ENCODE measurements at places on chromosomes 16 and 17.

- DNase-seq: no peak
Observed at GRCh38 chr17:82394278-82394677, 22.7 kb downstream of the UTS2R start.

DNA sequence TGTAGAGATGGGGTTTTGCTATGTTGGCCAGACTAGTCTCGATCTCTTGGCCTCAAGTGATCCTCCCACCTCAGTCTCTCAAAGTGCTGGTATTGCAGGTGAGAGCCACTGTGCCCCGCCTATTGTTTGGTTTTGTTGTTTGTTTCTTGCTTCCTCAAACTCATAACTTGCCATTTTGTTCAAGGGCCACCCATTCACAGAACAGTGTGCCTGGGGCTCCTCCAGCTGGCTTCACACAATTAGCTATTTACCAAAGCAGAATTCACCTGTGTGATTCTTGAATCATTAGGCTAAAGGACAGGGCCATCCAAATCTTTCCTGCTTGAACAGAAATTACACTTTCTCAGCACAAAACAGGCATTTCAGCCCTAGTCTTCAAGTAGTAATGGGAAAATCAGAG, 7.2 kb downstream of the ABHD15 start:
- no peak for DNase-seq

DNA sequence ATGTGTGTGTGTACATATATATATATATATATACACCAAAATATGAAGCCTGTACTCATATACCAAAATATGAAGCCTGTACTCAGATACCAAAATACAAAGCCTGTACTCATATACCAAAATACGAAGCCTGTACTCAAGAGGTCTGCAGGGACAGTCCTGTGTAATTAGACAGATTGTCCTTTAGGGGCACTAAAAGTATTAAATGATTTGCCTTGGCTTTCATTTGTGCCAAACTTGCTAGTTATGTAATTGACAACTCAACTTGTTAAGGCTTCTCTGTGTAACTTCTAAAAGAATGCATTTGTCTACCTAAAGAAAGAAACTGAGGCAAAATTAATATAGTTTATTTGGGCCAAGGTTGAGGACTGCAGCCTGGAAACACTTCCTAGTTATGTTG, 30.8 kb upstream of the DHX40 start:
- DNase-seq: no peak

DNA sequence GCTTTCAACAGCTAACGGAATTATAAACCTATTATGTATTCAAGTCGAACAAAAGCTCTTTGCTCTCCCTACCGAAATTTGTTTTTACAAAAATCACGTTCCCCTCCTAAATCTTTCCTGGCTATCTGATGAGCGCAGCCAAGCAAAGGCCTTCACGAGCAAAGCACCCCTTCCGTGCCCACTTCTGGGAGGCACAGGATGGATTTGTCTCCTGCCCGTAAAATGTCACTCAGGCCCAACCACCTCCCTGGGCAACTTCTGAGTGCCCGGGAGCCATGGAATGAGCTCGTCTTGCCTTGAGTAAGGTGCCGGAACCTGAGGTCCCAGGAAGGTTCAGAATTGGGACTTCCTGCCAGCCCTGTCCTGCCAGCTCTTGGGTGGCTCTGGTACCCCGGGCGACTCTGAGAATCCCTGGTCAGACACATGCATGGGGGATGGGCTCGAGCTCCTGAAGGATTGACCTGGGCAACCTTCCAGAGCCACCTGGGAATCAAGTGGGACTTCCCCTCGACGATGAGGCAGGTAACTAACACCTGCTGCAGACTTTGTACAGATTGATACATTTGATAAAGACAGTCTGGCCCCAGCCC, 19.8 kb downstream of the SLC7A5 start:
- DNase-seq: no peak

GRCh38 chr16:63410594-63410993, 1374.4 kb upstream of the CDH8 start:
- DNase-seq: no peak

DNA sequence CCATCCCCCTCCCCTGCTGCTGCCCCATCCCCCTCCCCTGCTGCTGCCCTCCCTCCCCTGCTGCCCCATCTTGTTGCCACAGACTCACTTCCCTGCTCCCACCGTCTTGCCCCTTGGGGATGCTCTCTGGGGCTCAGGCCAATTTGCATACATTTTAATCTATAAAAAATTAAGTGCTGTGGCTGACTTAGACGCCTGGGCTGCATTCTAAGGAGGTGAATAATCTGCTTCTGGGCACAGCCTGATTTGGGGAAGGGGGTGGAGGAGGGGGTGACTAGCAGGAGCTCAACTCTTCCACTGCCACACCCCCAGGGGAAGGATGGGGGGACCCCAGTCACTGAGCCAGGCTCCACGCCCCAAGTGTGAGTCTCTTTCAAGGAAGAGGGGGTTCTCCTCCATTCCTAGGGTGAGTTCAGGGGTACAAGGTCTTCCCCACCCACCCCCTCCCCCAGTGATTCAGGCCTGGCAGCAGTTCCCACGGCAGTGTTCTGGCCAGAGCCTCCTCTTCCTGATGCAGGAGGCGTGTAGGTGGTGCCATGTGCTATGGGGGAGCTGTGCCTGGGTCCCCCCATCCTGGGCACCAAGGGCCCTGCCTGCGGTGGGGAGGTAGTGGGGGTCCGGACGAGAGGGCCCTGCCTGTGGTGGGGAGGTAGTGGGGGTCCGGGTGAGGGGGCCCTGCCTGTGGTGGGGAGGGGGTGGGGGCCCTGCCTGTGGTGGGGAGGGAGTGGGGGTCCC, 5.0 kb downstream of the DPH1 start:
- DNase-seq: no peak

DNA sequence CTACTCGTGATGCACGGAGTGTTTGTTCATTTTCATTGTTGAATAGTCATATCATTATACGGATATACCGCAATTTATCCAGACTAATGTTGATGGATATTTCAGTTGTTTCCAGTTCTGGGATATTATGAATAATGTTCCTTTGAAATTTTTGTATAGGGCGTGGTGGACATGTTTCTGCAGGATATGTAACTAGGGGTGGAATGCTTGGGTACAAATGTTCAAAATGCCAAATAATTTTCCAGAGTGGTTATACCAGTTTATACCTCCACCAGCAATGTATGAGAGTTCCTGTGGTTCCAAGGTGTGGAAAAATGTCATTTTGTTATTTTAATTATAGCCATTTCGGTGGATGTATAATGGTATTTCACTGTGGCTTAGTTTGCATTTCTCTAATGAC, 53.6 kb downstream of the NUP88 start:
- no peak for DNase-seq

GRCh38 chr17:80720610-80721577, 176.3 kb downstream of the RPTOR start:
- no peak for DNase-seq

DNA sequence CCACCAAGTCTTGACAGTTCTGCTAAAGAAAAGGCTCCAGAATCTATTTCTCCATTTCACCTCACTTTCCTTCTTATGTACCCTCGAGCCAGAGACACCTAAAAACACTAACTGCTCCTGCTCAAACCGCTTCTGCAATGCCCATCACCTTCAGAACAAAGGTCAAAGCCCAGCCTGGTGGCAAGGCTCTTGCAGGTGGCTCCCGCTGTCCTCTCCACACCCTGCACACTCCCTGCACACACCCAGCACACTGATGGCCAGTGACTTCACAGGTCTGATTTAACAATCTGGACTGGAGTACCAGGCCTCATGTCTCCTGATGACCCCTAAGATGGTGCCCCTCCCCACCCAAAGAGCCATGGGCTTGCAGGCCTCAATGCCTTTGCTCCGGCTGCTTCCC, 9.8 kb upstream of the C17orf113 start:
- DNase-seq: no peak

- DNase-seq: no peak
Observed at GRCh38 chr16:27317320-27317719, 3.5 kb downstream of the IL4R start.

DNA sequence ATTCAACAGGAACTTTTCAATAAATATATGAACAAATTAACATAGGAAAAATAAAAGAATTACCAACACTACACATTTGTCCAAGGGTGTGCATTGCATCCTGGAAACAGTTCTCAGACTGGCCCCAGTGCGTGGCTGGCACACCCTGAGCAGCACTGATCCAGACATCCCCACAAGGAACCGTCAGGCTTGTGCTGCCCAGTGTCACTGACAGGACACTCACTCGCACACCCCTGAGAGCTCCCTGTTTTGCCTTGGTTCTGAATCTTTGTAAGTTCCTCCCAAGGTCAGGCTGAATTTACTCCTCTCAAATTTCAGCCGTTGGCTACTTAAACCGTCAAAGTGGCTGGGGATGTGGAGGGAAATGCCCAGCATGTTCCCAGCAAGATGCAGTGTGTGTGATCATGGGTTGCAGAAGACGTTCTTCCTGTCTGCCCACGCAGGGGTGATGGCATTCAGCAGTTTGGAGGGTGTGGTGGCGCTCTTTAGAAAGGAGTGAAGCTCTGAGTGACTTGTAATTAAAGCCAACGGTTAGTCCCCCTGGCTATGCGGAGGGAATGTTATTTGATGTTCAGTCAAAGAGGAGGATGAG, 1.7 kb downstream of the MT2A start:
- no peak for DNase-seq

DNA sequence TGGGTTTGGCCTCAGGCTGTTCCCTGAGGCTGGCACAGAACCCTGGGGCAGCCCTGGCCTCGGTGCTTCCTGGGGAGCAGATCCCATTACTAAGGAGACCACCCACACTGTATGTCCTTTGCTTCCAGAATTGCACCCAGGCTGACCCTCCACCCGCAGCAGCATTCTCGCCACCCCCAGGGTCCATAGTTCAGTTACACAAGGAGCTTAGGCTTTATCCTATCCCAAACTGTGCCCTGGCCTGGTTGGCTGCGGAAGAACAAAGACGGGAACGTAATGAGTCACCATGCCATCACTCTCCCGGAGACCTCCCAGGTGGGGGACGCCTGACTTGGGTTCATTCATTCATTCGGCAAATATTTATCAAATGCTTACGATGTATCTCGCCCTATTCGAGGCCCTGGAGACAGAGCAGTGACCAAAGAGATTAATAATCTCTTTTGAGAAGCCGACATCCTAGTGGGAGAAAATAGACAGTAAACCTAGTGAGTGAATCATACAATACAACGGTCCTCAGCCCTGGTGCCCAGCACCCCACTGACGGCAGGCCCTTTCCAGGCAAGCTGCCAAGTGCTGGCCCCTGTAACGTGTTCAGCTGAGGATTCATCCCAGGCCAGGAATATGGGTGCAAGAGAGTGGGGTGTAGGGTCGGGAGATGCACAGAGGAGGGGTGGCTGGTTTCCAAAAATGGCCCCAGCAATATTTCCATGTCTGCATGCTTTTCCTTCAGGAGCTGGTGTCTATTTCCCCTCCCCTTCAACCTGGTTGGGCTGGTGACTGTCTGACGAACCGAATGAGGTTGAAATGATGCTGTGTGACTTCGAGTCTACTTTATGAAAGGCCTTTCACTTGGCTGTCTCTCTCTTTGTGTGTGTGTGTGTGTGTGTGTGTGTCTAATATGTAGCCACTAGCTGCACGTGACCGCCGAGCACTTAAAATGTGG, 134.2 kb downstream of the MGAT5B start:
- no peak for DNase-seq

GRCh38 chr17:39772987-39773934, 35.5 kb downstream of the GRB7 start:
- DNase-seq: no peak

DNA sequence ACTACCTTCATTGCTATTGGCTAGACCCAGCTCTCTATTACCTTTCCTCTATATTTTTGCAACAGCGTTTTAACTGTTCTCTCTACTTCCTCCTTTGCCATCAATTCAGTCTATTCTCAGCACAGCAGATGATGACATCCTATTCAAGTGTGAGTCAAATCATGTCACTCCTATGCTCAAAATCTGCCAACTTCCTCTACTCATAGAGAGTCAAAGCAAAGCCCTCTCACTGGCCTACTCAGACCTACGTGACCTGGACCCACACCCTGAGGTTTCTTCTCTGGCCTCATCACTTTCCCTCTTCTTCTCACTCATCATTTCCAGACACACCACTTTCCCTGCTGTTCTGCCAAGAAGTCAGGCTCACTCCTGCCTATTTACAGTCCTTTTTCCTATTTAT, 289.0 kb upstream of the AXIN2 start:
- no peak for DNase-seq

DNA sequence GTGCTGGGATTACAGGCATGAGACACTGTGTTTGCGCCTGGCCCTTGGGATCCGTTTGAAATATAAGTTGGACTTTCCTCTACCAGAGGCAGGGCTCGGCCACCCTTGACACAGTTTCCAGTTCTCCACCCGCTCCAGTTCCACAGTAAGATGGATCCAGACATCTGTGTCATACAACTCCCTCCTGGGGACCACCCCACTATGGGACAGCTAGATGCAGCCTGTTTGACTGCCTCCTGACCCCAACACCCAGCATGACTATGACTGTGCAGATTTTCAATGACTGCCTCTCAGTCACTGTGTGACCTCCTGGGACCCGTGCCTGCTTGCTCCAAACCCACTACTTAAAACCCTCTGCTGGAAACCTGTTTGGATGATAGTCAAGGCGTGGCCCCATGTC, 166.7 kb downstream of the IRF8 start:
- DNase-seq: no peak

GRCh38 chr17:59310263-59310920, 21.1 kb upstream of the YPEL2 start:
- no peak for DNase-seq

GRCh38 chr16:2196162-2196980, at the start of gene CASKIN1:
TSS of gene CASKIN1 (minus strand) at chr16:2196605. CDS start at chr16:2196432, 173 bp downstream.
- DNase-seq: no peak

DNA sequence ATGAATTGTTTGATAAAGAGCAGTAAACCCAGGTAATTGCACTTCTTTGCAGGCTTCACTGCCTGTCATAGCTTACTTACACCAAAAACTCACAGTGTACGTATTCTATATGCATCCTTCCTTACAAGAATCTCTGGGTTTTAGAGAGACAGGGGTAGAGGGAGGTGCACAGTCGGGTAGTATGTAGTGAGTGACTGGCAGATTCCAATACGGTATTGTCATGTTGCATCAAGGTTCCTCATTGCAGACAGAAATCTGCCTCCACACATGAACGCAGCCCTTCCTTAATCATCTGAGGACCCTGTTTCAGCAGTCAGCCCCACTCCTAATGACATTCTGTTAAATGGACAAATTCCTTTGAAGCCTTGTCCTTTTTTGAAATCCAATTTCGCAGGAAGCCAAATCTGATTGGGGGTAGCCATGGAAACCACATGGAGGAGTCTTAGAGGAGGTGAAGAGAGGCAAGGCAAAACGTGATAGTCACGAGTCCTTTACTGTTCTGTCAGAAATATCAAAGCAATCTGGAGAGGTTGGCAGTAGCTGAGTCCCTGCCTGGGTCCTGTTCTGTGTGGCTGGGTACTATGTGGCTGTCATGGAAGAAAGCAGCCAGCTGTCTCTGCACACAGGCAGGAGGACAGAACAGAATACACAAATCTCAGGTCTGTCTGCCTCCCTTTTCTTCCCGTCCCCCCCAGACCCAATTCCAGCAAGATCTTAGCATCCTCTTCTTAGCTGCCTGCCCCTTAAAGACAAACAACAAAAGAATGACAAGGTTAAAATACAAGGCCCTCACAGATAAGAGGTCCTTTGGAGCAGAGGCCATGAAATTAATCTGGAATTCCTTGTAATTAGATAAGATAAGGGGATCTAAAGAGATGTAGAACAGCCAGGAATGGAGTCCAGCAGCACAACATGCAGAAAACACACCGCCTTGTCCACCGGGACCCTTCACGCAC, 3.1 kb upstream of the SKAP1 start:
- no peak for DNase-seq

GRCh38 chr16:85227946-85228862, 115.9 kb upstream of the CIBAR2 start:
- DNase-seq: no peak

Data from NCI-H524 treated with DMSO at 0.1 percent for 48 hours (cell line).